ENCODE measurements at places on chromosomes 3 and 15. TPM values are rescaled to one million over a fixed set of nuclear protein-coding genes. Genes with fewer than 3 reads are reported as not detected.

CLRN1 gene
- not detected for total RNA-seq

KIF7 gene
- 2.1 TPM for total RNA-seq

ZNF774 gene
- 3.6 TPM for total RNA-seq

MNS1 gene
- 0.58 TPM for total RNA-seq

STXBP5L gene
- total RNA-seq: not detected

XCR1 gene
- 0.26 TPM for total RNA-seq

GUCA1C gene
- not detected for total RNA-seq

FBXW12 gene
- not detected for total RNA-seq

GOLGA6L9 gene
- 3.4 TPM for total RNA-seq

ZNF860 gene
- total RNA-seq: 1.6 TPM

RETNLB gene
- total RNA-seq: not detected

B4GALT4 gene
- 15.8 TPM for total RNA-seq

MCCC1 gene
- 61.4 TPM for total RNA-seq

MAP6D1 gene
- total RNA-seq: 1.2 TPM

PPP2R3A gene
- total RNA-seq: 7.4 TPM

GNB4 gene
- total RNA-seq: 56.6 TPM

LRRC31 gene
- total RNA-seq: 1.7 TPM

SERP1 gene
- total RNA-seq: 132 TPM

DOCK3 gene
- total RNA-seq: 2.7 TPM

SMCO1 gene
- not detected for total RNA-seq

SEMA5B gene
- 2.3 TPM for total RNA-seq

BNC1 gene
- 3.1 TPM for total RNA-seq

BCL2A1 gene
- 91.1 TPM for total RNA-seq

TMEM207 gene
- total RNA-seq: not detected

RBP2 gene
- total RNA-seq: 2.1 TPM

ST8SIA2 gene
- total RNA-seq: not detected

CRYGS gene
- 3.8 TPM for total RNA-seq

SLC24A5 gene
- total RNA-seq: 0.84 TPM

CRBN gene
- total RNA-seq: 56.0 TPM
